ENCODE measurements at places on chromosomes 7 and 10.

- no peak for DNase-seq
- no peak overlapping the region for H3K4me3 ChIP-seq
- no peaks in the 10 kb centered on the region for H3K4me1 ChIP-seq
Observed at GRCh38 chr7:48139459-48139858, 31.8 kb upstream of the ABCA13 start.

DNA sequence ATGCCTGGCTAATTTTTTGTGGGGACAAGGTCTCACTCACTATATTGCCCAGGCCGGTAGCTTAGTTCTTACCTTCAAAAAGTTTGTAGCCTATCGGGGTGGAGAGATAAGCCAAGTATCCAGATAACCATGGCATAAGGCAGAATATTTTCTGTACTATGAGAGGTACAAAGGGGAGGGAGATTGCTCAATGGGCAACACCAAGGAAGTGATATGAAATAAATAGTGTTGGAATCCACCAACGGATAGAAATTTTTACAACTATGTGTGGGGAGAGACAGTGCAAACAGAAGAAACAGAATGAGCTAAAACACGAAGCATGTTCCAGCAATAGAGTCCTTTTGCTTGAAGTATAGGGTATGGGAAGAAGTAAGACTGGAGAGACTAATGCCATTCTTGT, 8.1 kb downstream of the SCD start:
- peaks cover 10% of the 10 kb centered on the region for H3K4me1 ChIP-seq
- no peaks in the 10 kb centered on the region for H3K27me3 ChIP-seq
- H3K4me3 ChIP-seq, result no peak overlapping the region
- DNase-seq, result no peak
- H3K36me3 ChIP-seq, result no peaks in the 10 kb centered on the region

DNA sequence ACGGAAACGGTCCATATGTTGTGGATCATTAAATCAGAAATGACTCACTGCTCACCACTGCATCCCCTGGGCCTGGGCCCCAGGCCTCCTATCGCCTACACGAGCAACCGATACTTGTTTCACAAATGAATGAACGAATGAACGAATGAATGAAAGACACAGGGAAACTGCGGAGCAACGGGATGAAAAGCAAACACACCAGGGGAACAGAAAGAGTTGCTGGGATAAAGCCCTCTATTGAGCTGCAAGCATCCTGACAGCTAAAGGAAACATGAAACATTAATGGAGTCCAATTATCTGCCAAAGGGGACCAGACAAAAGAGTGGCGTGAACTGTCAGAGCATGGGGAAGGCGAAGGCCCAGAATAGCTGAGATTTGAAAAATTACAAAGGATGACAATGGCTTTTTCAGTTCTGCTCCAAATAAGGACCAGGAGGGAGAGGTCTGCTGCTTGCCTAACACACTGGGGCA, 92.1 kb downstream of the GRB10 start:
- peaks cover 15% of the 10 kb centered on the region for H3K36me3 ChIP-seq
- H3K4me1 ChIP-seq, result peaks cover 33% of the 10 kb centered on the region
- no peak overlapping the region for H3K4me3 ChIP-seq
- H3K27me3 ChIP-seq, result no peaks in the 10 kb centered on the region

DNA sequence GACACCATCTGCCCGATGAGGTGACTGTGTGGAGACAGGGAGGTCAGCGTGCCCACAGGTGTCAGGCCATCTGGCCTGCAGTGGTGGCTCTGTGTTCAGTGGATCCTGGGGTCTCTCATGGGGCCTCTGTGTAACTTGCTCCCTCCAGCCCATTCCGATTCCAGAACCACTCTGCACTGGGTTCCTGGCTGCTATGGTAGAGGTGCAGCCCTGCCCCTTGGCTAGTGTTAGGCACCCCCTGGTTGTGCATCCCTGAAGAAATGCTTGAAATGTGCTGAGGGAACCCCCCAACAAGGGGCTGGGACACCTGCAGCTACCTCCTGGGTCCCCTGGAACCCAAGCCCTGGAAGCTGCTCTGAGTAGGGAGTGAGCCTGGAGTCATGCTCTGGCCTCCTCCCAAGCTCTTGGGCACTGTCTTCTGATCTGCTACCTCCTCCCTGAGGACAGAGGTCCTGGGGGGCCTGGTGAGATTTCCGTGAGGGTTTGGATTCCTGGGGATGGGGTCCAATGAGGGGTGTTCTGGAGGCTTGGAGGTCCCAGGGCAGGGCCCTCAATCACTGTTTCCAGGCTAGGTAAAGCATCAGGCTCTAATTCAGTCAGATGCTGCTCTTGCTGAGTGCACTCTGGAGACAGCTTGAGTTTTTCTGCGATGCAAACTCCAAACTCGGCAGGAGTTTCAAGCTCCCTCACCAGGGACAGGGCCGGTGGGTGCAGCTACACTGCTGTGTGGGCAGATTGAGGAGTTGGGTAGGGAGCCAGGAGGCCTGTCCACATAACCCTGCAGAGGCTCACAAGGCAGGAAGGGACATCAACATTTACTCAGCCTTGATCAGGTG, 27.7 kb downstream of the RAMP3 start:
- no peak overlapping the region for H3K4me3 ChIP-seq
- no peaks in the 10 kb centered on the region for H3K27me3 ChIP-seq
- DNase-seq, result no peak
- H3K36me3 ChIP-seq, result no peaks in the 10 kb centered on the region
- no peak overlapping the region for H3K27ac ChIP-seq

DNA sequence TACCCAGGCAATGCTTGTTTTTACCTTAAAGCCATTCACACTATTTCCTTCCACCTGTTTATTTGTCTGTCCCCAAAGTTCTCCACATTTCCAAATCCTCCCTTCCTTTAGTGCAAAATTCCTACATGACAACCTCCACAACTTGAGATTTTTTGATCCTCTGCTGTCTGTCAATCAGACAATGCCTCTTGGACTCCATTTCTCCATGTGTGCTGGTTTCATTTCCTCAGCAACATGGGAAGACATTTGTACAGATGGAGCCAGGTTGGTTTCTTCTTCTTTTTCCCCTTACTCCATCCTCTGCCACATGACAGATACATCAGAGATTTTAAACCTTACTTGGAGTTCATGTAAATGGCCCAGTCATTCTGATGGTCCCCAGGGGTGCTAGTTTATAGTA, 19.1 kb upstream of the GIMAP2 start:
- H3K4me1 ChIP-seq, result no peaks in the 10 kb centered on the region
- H3K36me3 ChIP-seq, result no peaks in the 10 kb centered on the region
- peaks cover 2% of the 10 kb centered on the region for H3K27me3 ChIP-seq
- DNase-seq, result no peak
- no peak overlapping the region for H3K4me3 ChIP-seq

- no peaks in the 10 kb centered on the region for H3K27me3 ChIP-seq
- H3K36me3 ChIP-seq, result no peaks in the 10 kb centered on the region
- no peak overlapping the region for H3K27ac ChIP-seq
- H3K4me3 ChIP-seq, result no peak overlapping the region
- no peak for DNase-seq
- peaks cover 28% of the 10 kb centered on the region for H3K4me1 ChIP-seq
Observed at GRCh38 chr10:131923038-131923756, 22.4 kb downstream of the PPP2R2D start.

DNA sequence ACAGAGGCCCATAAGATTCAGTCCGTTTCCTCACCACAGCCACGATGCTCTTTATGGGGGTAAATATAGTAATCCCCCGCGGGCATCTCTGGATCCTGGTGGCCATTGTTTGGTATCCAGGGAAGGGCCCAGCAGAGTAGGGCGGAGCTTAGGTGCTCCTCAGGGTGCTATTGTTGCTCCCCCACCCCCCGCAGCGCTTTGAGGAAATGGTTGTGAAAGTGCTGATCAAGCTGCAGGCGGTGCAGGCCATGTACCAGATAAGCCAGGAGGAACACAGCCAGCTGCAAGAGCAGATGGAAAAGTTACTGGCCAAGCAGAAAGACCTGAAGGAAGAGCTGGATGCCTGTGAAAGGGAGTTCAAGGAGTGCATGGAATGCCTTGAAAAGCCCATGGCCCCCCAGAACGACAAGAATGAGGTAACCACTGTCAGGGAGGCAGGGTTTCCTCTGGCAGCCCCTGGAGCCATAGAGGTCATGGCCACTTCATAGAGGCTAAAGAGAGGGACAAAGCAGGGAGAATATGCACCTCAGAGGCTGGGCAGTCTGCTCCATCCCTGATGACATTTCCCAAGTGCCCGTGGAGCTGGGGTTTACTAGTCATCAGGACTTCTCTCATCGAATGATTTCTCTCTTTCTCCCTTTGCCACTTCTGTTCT, 17.6 kb upstream of the FLNC start:
- peaks cover 25% of the 10 kb centered on the region for H3K4me1 ChIP-seq
- H3K27me3 ChIP-seq, result no peaks in the 10 kb centered on the region
- H3K36me3 ChIP-seq, result no peaks in the 10 kb centered on the region
- peak; percentile 70 for DNase-seq
- no peak overlapping the region for H3K27ac ChIP-seq

GRCh38 chr10:404346-404745, 269.1 kb downstream of the ZMYND11 start:
- no peak overlapping the region for H3K27ac ChIP-seq
- peaks cover 47% of the 10 kb centered on the region for H3K36me3 ChIP-seq
- DNase-seq, result no peak
- no peaks in the 10 kb centered on the region for H3K4me1 ChIP-seq

DNA sequence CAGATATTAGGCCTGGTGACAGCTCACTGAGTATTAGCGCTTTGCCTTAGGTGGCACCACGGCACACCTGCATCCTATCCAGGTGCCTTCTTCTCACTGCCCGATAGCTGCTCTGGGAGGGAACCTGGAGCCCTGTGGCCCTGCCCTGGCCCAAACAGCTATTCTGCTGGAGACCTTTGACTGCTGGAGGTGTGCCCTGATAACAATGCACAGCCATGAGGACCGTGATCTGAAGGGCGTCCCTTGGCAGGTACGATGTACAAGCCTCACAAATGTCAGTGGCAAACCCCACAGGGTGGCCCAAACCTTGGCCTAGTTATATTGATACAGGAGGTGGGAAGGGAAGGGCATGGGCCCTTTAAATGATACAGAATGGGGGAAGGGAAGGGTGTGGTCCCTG, 259.5 kb downstream of the GRID1 start:
- no peak overlapping the region for H3K4me3 ChIP-seq
- H3K27me3 ChIP-seq, result no peaks in the 10 kb centered on the region
- no peak for DNase-seq
- no peak overlapping the region for H3K27ac ChIP-seq
- no peaks in the 10 kb centered on the region for H3K4me1 ChIP-seq

DNA sequence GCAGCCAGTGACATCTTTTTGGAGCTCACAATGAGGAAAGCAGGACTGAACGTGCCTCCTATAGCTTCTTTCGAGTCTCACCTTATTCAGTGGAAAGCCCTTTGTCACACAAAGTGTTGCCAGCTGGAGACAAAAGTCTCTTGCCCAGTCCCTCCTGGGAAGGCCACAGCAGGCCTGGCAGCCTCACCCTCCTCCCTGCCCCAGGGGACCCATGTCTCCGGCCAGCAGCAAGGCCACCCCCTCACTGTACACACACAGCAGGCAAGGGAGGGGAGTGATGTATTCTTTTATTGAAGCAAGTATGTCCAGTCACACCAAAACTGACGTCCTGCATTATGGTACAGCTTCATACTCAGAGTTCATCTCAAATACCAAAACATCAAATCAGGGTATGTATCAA, 56.0 kb downstream of the CSGALNACT2 start:
- H3K4me3 ChIP-seq, result no peak overlapping the region
- no peaks in the 10 kb centered on the region for H3K36me3 ChIP-seq
- no peak for DNase-seq
- no peaks in the 10 kb centered on the region for H3K27me3 ChIP-seq

DNA sequence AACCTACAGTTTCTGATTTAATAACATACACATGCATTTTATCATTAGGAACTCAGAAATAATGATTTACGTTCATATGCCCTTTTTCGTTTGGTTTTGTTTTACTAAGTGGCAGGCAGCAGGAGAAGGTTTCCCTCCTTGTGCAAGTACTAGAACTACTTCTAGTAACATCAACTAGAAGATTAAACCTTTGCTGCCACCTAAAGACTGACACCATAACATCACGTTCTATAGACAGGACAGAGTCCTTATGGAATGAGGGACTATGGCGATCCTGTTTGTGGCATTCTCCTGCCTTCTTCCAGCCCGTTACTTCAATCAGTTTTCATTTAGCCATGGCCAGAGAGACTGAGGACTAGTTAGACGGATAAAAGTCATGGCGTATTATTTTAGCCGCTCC, 53.2 kb downstream of the GAD2 start:
- no peaks in the 10 kb centered on the region for H3K27me3 ChIP-seq
- H3K36me3 ChIP-seq, result no peaks in the 10 kb centered on the region
- H3K4me1 ChIP-seq, result no peaks in the 10 kb centered on the region
- no peak for DNase-seq
- no peak overlapping the region for H3K27ac ChIP-seq

- no peak overlapping the region for H3K4me3 ChIP-seq
- H3K4me1 ChIP-seq, result peaks cover 15% of the 10 kb centered on the region
- H3K36me3 ChIP-seq, result no peaks in the 10 kb centered on the region
- H3K27me3 ChIP-seq, result no peaks in the 10 kb centered on the region
Observed at GRCh38 chr7:131546126-131546525, 10.3 kb downstream of the PODXL start.

DNA sequence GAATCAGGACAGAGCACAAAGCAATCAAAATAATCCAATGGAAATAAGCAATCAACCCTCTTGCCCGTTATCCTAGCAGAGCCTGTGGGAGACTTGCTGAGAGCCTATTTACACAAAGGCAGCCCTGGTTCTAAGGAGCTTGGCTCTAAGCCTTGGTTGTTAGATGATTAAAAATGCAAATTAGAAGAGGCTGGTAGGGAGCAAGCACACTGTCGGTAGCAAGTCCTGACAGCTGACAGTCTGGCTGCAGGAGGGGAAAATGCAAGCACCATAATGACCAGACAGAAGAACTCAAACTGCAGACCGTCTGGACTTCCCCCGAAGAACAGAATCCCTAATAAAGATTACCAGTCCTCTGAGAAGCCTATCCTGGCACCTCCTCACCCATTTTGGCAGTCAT, 131.8 kb upstream of the CTTNBP2 start:
- no peaks in the 10 kb centered on the region for H3K36me3 ChIP-seq
- no peak overlapping the region for H3K27ac ChIP-seq
- no peak overlapping the region for H3K4me3 ChIP-seq

- H3K27ac ChIP-seq, result peak overlapping the region; percentile 51
- H3K4me3 ChIP-seq, result no peak overlapping the region
- H3K36me3 ChIP-seq, result no peaks in the 10 kb centered on the region
- peaks cover 8% of the 10 kb centered on the region for H3K4me1 ChIP-seq
- DNase-seq, result no peak
Observed at GRCh38 chr10:32982293-32982709, 24.3 kb upstream of the ITGB1 start.

DNA sequence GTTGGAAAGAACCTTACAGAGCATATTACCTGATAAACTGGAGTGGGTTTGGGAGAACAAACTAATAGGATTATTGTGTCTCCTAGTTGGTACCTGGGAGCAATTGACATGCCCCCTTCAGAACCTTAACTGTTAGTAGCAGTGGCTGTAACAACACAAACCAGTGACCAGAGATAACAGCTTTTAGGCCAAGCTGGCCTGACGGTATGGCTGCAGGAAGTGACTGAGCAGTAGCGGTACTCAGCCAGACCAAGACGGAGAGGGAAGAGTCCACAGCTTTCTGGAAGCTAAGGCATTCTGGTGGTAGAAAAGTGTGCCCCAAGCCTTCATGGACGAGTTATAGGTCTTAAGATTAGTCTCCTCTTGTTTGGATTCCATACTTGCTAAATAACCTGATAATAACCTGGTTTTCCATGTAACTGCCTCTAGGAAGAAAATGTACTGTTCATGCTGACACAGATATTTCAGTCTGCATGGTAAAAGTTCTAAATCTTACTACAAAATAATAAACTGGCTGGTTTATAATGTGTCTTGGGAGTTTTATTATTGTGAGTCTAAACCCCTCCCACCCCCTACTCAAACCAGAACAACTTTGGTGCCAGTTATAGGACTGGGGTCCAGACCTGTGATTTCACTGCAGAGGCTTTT, 11.3 kb downstream of the NOLC1 start:
- no peak for DNase-seq
- no peaks in the 10 kb centered on the region for H3K27me3 ChIP-seq
- no peaks in the 10 kb centered on the region for H3K4me1 ChIP-seq

Measured in psoas muscle (tissue), 8 donors.